ENCODE measurements at places on chromosomes 16 and 17. TPM values are rescaled to one million over a fixed set of nuclear protein-coding genes. Genes with fewer than 3 reads are reported as not detected.

VTN gene
- not detected for total RNA-seq

KRT12 gene
- total RNA-seq = not detected

NOS2 gene
- total RNA-seq = not detected

MT1E gene
- 468 TPM for total RNA-seq

DPEP3 gene
- total RNA-seq = not detected

EFNB3 gene
- total RNA-seq = 1.0 TPM

GP1BA gene
- total RNA-seq = not detected

SDK2 gene
- total RNA-seq = 31.5 TPM

RTN4RL1 gene
- total RNA-seq = under 0.01 TPM

PARD6A gene
- total RNA-seq = 0.48 TPM

SLC12A3 gene
- total RNA-seq = not detected

CBX2 gene
- 0.67 TPM for total RNA-seq

IGSF6 gene
- total RNA-seq = not detected

GDPD3 gene
- 0.33 TPM for total RNA-seq

CUEDC1 gene
- total RNA-seq = 1.8 TPM

SYNRG gene
- total RNA-seq = 23.0 TPM

NPIPB6 gene
- 2.0 TPM for total RNA-seq

TMIGD1 gene
- total RNA-seq = not detected

COL1A1 gene
- total RNA-seq = 8.6 TPM

NSRP1 gene
- total RNA-seq = 32.5 TPM

TP53TG3 gene
- not detected for total RNA-seq

PERCC1 gene
- 0.33 TPM for total RNA-seq

Data from mammary epithelial cell (primary cell).